ENCODE measurements at places on chromosomes 7 and 10.

- no peaks in the 10 kb centered on the region for H3K36me3 ChIP-seq
- H3K4me1 ChIP-seq: peaks cover 4% of the 10 kb centered on the region
- no peak overlapping the region for H3K27ac ChIP-seq
- H3K27me3 ChIP-seq: no peaks in the 10 kb centered on the region
Observed at GRCh38 chr10:59611048-59611447, 98.6 kb downstream of the SLC16A9 start.

DNA sequence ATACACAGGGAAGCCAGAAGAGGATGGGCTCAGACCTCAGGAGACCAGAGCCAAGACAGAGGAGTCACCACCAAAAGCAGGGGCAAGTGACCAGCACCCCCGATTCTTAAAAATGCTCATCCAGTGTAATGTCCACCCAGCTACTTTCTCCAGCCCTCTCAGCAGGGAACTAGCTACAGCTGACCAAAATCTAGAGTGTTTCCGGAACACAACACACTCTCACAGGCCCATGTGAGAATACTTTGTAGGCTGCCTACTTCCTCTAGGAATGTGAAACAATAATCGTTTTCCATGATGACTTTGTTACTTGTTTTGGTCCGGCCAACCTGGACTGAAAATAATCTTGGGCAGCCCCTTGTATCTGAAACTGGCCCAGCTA lies 14.5 kb downstream of the PSAP start:
- no peaks in the 10 kb centered on the region for H3K36me3 ChIP-seq
- H3K27me3 ChIP-seq: no peaks in the 10 kb centered on the region
- peak overlapping the region; percentile 83 for H3K27ac ChIP-seq

DNA sequence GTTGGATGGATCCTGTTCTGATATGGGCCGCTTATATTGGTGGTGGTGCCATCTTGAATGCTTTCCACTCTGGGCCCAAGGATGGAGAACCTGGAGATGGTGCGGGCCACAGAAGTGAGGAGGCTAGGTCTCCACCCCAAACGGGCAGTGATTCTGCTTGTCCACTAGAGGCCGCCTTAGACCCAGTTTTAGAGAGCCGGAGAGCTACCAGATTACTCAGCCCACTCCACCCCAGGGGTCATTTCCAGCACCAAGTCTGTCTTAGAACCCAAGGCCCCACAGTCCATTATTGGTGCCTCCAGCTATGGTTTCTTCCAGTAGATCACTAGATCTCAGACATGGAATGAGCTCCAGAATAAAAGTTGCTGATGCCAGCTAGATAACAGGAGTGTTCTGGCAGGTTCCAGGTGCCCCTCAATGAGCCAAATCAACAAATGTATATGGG lies 11.8 kb upstream of the CAMK2G start:
- H3K4me3 ChIP-seq: no peak overlapping the region
- H3K4me1 ChIP-seq: peaks cover 25% of the 10 kb centered on the region
- H3K27ac ChIP-seq: no peak overlapping the region
- H3K27me3 ChIP-seq: no peaks in the 10 kb centered on the region

- DNase-seq: peak; percentile 15
- H3K27ac ChIP-seq: peak overlapping the region; percentile 69
- H3K4me1 ChIP-seq: peaks cover 45% of the 10 kb centered on the region
Observed at GRCh38 chr7:50781381-50782293, 1.1 kb downstream of the GRB10 start.

DNA sequence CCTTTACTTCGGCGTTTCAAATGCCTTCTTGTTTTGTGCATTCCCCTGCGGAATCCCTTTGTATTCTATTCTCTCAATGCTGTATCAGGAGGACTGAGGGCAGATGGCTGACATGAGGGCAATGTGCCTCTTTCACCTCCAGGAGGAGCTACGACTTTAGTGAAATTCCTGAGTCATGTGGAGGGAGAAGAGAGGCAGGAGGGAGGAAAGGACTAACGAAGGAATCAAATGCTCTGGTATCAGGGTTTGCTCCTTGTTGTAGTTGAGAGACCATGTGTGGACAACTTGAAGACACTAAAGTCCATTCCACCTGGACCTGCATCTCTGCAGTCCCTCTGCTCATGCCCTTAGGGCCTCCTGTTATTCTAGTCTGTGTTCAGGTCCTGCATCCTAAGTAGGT lies 40.2 kb upstream of the PRSS58 start:
- H3K27ac ChIP-seq: no peak overlapping the region
- H3K36me3 ChIP-seq: no peaks in the 10 kb centered on the region
- H3K4me1 ChIP-seq: no peaks in the 10 kb centered on the region
- H3K27me3 ChIP-seq: no peaks in the 10 kb centered on the region

- peaks cover 22% of the 10 kb centered on the region for H3K27me3 ChIP-seq
- no peak overlapping the region for H3K4me3 ChIP-seq
- no peaks in the 10 kb centered on the region for H3K4me1 ChIP-seq
- no peaks in the 10 kb centered on the region for H3K36me3 ChIP-seq
- no peak overlapping the region for H3K27ac ChIP-seq
- DNase-seq: no peak
Observed at GRCh38 chr10:86375204-86375603, 8.6 kb upstream of the GRID1 start.

- H3K36me3 ChIP-seq: no peaks in the 10 kb centered on the region
- no peak for DNase-seq
Observed at GRCh38 chr7:75928568-75928914, 13.6 kb downstream of the POR start.

DNA sequence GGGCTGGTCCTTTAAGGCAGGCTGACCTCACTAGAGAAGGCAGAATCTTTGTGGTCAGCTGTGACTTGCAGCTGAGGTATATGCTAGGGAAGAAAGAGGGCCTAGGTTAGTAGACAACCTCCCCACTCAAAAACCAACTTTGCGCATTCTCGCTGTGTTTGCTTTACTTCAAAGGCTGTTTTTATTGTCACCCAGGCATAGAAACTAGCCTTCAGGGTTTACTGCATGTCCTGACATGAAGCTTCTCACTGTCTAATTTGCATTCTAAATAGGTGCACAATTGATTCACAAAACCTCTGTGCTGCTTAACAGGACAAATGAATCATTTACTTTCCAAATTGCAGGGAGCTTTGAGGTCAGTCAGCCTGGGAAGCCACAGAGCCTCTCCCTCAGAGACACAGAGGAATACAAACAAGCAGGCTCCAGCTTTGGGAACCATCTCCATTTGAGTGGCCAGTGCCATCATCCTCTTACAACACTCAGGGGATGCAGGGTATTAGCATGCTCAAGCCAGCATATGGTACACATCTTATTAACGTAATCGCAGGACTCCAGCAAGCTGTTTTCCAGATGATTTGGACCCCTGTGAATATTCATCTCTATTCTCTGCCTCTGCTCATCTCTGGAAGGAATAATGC lies 596.4 kb upstream of the GHITM start:
- no peaks in the 10 kb centered on the region for H3K4me1 ChIP-seq
- H3K36me3 ChIP-seq: no peaks in the 10 kb centered on the region
- no peak overlapping the region for H3K27ac ChIP-seq
- no peak for DNase-seq
- H3K27me3 ChIP-seq: no peaks in the 10 kb centered on the region
- no peak overlapping the region for H3K4me3 ChIP-seq
